ENCODE measurements at places on chromosomes 1 and 21.

- no peak for DNase-seq
Observed at GRCh38 chr1:10986525-10986890, 25.9 kb upstream of the TARDBP start.

DNA sequence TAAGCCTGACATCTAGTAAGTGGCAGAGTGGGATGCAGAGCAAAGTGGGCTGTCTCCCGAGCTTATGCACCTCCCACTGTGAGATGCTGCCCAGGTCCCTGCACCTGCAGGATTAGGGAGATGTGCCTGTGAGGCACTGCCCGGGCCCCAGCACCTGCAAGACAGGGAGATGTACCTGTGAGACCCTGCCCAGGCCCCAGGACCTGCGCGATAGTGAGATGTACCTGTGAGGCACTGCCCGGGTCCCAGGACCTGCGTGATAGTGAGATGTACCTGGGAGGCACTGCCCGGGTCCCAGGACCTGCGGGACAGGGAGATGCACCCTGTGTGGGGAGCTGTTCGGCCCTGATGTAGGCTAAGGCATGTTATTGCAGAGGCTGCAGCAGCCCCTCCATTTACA, 622.8 kb downstream of the PTPRU start:
- DNase-seq = no peak

DNA sequence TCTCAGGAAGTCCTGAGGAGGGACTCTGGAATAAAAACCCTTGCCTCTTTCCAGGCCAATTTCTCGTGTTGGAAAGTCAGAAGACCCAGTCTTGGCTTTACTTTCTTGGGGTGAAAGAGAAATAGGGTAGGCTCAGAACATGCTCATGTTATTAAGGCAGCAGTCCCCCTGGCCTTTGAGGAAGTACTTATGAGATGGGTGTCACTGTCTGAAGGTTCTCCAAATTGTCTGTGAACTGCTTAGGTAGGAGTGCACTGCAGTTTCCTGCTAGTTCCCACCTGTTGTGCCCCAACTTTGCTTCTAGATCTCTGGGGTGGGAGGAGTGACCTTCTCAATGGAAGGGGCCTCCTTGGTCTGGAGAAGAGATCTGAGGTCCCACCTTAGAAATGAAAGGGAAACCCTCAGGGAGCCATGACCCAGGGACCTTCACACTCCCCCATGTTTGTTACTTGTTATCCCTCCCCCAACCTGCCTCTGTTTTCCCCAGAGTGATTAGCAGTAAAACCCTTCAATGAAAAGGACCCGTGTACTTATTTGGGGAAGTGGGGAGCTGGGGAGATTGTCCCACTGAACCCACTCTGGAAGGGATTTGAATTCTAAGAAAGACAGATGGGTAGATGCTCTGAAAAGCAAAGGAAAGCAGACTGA, 5.7 kb downstream of the ZNF691 start:
- no peak for DNase-seq

DNA sequence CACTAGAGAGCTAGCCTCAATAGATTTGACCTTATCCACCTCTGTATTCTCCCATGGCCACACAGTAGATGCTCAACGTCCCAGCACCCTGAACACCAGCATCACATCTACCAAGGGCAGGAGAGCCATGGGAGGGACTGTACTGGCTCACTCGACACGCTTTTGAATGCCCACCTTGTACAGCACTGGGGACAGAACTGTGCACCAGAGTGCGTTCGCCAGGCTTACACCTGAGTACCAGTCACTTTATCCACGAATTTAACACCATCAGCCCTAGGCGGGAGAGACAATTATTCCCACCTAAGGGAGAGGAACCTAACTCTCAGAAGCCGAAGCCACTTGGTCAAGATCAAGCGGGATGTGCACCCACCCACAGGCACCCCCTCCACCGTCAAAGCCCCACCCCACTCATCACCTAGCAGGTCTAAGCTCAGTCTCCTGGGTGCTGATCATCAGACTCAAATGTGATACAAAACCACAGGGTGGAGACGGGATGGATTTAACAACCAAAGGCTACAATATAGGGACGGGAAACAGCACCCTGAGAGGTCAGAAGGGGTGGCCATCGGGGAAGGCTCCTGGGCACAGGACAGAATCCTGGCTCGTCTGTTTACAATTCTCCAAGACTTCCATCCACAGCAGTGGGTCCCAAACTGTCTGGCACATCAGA, 110.5 kb downstream of the GLIS1 start:
- no peak for DNase-seq

- no peak for DNase-seq
Observed at GRCh38 chr1:53913352-53914033, 19.5 kb downstream of the DIO1 start.

All from stimulated activated CD8-positive, alpha-beta memory T cell treated with anti-CD3 and anti-CD28 coated beads, Interleukin-2, amount 100 ng/mL, for 48 hours (primary cell).